ENCODE measurements at places on chromosomes 11 and 22.
A peak's percentile ranks its signal among the peaks of the same experiment; 100 is the strongest.

DNA sequence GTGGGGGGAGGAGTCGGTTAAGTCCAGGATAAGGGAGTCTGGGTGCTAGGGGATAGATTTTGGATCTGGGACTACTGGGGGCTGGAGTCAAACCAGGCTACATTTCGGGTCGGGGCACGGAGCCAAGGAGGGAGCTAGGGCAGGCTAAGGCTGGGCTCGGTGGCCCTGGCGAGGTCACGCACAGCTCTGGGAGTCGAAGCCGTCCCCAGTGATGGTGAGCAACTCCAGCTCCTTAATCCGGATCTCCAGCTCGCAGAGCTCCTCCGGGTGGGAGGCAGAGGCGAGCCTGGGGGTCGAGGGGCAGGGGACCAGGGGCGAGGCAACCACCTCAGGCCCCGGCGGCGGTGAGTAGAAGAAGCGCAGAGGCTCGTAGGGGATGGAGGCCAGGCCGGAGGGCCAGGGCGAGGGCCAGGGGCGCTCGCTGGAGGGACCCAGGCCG lies 544 bp downstream of the C11orf91 start:
- no peak for DNase-seq

- DNase-seq: no peak
Observed at GRCh38 chr22:38131399-38131798, 20.9 kb upstream of the BAIAP2L2 start.

GRCh38 chr11:96948066-96948465 lies 558.3 kb downstream of the JRKL start:
- no peak for DNase-seq

DNA sequence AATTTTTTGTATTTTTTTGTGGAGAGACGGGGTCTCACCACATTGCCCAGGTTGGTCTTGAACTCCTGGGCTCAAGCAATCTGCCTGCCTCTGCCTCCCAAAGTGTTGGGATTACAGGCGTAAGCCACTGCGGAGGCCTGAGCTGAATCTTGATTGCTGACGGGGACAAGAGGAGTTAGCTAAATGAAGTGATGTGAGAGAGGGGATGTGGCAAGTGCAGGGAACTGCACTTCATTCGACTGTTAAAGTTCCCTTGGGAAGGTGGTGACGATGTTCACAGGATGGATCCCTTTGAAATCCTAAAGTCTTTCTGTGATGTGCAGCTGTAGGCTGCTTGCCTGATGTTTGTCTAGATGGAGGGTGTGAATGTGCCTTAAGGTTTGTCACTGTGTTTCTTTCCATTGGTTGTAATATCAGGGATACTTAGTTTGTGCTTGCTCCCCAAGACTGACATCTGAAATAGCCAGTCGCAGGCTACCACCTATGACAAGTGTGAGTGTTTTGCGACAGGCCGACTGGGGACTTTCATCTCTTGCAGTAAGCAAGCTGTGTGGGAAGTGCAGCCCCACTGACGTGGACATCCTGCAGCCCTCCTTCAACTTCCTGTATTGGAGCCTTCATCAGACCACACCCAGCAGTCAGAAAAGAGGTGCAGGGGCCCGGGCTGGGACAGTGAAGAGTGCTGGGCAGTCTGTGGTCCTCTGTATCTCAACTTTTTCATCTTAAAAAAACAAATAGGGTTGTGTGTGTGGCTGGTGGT lies 19.6 kb upstream of the CCDC134 start:
- DNase-seq: peak; percentile 4

GRCh38 chr22:49090853-49091135 lies 736.9 kb downstream of the BRD1 start:
- DNase-seq: no peak

GRCh38 chr11:102401905-102402304 lies 50.7 kb downstream of the TMEM123 start:
- DNase-seq: no peak

DNA sequence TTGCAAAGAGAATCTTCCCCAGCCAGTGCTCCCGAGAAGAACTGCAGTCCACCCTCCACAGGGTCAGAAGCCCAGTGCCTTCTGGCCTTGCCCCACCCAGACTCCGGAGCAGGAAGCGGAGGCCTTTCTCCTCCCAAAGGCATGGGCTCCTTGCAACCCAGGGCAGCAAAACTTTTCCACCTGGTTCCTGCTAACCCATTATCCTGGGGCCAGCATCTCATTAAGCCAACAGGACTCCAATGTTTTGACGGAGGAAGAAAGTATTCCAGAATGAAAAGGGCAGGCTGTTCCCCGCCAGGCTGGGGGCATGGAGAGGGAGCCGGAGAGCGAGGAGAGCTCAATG lies 88.1 kb downstream of the RTL6 start:
- no peak for DNase-seq

DNA sequence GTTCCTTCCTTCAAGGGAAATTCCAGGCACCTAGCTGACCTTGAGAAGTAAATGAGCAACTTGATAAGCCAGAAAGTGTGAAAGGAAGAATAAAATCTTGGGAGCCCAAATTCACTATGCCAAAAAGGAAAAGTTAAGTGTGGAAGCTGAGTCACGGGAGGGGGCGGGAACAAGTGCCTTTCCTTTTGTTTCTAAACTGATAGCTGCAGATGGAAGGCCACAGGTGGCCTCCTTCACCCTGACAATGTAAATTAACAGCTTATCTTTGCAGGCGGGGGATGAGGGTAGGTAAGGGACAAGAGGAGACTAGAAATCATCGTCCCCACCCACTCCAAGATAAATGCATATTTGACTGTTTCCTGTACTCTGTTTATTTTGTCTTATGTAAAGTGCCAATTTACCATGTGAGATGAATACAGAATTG lies 36.4 kb upstream of the TREH start:
- peak; percentile 4 for DNase-seq

DNA sequence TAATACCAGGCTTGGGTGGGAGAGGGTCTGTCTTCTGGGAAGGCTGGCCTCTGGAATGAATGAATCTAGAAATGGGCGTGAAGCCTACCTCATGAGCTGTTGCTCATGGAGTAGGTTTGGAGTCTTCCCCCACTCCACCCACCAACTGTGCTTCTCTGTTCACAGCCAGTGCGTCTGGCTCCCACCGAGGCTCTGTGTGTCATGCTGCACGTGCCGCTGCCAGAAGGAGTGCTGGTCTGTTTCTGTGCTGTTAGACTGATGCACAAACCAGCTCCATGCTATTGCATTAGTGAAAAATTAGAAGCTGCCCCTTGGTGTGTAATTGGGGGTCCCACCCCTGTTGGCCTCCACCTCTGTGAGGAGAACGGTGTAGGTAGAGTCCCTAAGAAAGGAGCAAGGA lies 132.3 kb upstream of the PARVA start:
- DNase-seq: no peak

- peak; percentile 77 for DNase-seq
Observed at GRCh38 chr22:23072077-23072910, 2.0 kb downstream of the GNAZ start.

GRCh38 chr11:116366451-116366850 lies 406.3 kb downstream of the BUD13 start:
- DNase-seq: no peak

DNA sequence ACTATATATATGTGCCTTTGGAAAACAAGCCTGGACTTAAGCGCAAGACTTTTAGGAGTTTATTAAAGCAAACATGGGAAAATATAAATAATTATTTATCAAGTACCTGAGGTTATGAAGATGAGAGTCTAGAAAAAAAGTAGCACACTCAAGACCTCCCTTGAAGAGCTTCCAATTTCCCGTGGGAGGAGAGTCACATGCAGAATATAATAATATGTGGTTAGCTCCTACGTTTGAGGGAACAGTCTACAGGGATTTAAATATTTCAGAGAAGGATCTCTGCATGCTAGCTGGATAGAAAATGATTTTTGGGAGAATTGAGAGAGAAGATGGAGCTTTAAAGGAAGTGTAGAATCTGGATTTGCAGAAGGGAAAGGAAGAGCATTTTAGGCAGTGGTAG lies 183.8 kb downstream of the SWAP70 start:
- DNase-seq: no peak

- no peak for DNase-seq
Observed at GRCh38 chr11:38384568-38384967, 1786.5 kb upstream of the RAG2 start.

DNA sequence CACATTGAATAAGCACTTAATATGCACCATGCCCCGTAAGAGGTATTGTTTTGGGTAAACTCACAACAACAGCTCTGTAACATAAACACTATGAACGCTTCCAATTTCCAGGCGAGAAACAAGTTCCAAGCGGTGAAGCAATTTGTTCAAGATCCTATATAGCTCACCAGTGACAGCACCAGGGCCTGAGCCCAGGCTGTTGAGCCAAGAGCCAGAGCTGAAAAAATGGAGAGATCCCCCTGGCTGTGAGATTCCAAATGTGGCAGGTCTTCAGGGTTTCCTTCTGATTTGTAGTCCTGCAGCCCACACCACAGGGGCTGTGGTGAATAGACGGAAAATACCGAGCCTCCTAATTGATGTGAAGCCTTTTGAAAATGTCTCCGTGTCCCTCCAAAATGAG lies 268.0 kb upstream of the KIRREL3 start:
- DNase-seq: no peak

GRCh38 chr11:85307366-85307765 lies 319.8 kb downstream of the DLG2 start:
- DNase-seq: no peak

- no peak for DNase-seq
Observed at GRCh38 chr11:35265755-35266454, 126.9 kb downstream of the CD44 start.

- no peak for DNase-seq
Observed at GRCh38 chr11:127997594-127997993, 589.8 kb downstream of the ETS1 start.

GRCh38 chr11:69192301-69192721 lies 36.6 kb downstream of the SMIM38 start:
- no peak for DNase-seq

- DNase-seq: no peak
Observed at GRCh38 chr11:130778026-130778425, 138.3 kb downstream of the SNX19 start.

GRCh38 chr11:20854215-20854955 lies 185.0 kb downstream of the NELL1 start:
- no peak for DNase-seq

DNA sequence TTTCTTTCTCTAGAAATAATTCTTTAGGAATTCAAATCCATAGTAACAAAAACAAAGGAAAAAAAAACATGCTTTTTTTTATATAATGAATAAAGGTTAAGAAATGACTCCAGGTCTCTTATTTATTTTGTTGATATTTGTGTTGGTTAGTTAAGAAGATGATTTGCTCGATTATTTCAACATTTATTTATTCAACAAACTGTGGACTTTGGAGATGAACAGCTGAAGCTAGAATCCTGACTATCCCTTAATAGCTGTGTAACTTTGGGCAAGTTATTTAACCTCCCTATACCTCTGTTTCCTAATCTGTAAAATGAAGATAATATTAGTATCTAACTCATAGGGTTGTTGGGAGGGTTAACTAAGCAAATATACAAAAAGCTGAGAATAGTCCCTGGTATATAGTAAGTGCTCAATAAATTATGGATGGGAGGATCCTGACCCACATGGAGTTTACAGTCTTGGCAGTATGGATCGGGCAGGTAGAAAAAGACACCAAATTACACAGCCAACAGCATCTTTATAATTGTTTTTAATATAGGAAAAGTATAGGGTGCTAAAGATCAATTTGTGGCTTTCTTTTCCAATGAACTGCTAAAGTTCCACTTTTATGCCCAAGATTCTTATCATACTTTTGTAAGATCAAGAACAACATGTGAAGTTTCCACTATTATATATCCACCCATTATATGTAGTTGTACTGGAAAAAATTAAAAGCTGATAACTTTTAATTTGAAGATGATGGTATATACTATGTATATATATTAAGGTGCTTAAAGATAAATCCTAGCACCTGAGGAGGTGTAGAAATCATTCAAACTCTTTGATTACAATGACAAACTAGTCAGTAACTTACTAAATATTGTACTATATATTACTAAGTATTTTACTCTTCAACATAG lies 1.3 kb upstream of the CAT start:
- no peak for DNase-seq

- no peak for DNase-seq
Observed at GRCh38 chr11:16958833-16959232, 55.4 kb downstream of the PLEKHA7 start.

- no peak for DNase-seq
Observed at GRCh38 chr11:1916986-1917522, 2.4 kb upstream of the TNNT3 start.

GRCh38 chr11:1178906-1179305 lies 21.2 kb downstream of the MUC5AC start:
- DNase-seq: no peak
